ENCODE measurements at places on chromosomes 2 and 18.

DNA sequence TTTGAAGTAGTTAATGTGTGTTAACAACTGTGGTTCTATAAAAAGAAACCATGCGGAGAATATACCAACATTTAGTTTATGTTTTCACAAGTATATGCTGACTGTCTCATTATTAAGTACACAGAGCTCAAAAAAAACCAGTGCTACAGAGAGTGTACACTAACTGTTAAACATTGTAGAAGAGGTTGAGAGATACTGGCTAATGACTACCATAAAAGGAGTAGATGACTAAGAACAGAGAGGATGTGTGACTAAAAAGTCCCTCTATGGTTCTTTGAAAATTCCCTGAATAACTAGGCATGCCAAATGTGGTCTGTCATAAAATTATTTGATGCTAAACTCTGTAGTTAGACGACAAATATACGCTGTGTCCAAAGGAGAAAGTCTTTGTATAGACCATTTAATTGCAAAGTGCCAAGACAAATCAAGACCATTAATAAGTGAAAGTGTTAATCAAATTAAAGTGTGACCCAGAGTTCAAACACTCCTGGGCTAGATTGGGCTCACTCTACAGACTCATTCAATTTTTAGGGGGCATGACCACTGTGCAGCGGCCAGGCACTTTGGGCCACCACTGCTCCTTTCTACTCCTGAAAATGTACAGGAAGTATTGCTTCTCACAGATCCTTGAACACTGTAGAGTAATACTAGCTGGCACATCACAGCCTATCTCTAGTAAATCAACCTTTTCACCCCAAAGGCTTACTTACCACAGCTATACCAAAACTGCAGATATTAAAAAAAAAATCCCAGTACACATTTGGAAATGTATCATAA is 45.1 kb upstream of the SERTAD2 start:
- DNase-seq, result no peak

DNA sequence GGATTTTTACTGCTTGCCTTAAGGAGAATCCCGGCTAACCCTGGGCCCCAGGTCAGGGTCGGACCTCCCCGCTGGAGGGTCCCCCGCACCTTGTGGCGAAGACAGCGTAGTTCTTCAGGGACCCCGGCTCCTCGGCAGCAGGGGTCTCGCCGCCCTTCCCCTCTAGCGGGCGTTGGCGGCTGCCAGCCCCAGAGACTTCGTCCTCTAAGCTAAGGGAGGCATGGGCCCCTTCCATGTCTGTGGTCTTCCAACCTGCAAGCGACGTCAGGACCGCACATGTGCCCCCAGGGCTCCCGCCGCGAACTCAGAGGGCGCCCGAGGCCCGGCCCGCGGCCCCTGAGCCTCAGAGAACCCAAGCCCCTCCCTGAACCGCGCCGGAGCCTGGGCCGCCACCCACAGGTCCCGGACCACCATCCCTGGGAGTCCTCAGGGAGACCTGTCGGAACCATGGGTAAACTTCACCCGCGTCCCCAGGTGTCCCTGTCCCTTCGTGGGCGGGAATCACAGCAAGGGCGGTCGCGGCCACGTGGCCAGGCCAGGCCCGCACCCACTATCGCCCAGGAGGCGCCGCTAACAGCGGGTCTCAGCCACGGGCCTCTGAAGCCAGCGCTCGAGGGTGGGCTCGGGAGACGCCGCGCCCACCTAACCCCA is 562 bp downstream of the ANKMY1 start:
- no peak for DNase-seq

GRCh38 chr2:208265371-208265800 is 669 bp upstream of the PIKFYVE start:
- peak; percentile 38 for DNase-seq

DNA sequence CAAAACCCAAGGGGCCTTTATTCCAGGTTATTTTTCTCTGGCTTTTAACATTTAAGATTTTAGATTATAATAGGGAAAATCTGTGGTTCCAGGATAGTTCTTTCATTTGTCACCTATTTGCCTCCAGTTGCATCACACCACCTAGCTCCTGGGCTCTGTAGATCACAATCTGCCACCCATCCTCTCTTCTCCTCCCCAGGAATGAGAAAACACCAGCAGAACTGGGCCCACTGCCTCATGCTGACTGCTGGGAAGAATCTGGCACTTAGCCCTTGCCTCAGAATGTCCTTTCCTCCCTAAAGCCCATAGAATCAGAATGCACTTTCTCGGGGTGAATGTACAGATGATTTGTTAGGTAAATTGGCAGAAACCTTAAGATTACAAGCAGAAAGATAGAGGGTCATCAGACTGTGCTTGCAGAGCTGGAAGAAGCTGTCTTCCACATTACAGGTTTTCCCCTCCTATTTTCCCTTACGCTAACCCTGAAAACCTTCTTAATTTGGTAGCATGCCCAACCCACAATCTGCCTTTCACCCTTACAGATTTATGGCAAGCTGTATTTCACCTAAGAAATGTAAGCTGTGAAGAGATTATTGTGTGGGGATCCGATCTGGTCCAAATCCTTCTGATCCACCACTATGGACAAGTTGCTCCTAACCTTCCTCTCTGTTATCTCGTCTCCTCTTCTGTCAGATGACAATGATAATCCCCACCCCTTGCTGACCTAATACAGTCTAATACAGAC is 72.6 kb downstream of the LRRC30 start:
- no peak for DNase-seq

DNA sequence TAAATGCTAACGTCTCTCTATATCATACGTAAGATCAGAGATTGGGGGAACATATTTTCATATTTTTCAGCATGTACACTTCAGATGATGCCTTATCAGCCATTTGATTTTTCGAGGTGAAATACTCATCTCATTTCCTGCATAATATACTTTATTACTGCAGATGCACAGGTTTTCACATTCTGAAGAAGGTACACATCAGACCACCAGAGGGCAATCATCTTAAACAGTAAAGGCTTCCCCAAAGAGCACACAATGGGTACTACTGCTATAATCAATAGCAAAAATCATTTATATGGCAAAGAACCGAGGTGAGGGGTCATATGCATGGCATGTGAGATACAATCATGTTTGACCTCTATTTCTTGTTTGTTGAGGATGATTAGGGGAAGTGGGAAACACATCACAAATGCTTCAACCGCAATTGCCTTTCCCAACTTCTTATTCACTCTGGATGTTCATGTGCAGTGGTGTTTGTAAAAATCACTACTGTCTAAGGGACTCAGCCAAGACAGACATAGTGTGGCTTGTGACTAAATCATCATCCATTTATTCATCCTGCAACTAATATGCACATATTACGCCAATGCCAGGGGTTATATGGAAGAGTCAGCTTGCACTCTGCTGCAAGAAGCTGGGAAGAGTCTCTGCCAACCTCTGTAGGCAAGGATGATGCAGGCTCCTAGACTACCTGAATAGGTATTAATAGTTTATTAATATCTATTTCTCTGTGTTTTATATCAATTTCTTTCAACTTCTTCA is 118.7 kb downstream of the EPB41L3 start:
- peak; percentile 30 for DNase-seq

DNA sequence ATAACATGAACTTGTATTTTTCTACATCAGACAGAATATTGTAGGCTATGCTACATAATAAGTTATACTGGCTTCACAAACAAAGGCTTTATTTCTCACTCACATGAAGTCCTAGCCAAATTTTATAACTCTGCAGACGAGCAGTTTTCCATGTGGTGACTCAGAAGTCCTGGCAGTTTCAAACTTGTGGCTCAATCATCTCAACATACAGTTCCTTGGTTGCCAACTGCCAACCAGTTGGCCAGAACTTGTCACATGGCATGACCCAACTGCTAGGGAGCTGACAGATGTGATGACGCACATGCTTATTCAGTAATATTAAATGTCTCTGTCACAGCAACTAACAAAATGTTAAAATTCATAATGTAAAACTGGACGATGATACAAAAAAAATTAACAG is 63.8 kb upstream of the ZC3H15 start:
- DNase-seq, result no peak

GRCh38 chr2:104850361-104851290 is 3.3 kb upstream of the POU3F3 start:
- no peak for DNase-seq

Measured in CD4-positive, alpha-beta T cell treated with Interleukin-6 at 100 ng/mL for 8 hours (primary cell).